ENCODE measurements at places on chromosomes 2 and 18.

DNA sequence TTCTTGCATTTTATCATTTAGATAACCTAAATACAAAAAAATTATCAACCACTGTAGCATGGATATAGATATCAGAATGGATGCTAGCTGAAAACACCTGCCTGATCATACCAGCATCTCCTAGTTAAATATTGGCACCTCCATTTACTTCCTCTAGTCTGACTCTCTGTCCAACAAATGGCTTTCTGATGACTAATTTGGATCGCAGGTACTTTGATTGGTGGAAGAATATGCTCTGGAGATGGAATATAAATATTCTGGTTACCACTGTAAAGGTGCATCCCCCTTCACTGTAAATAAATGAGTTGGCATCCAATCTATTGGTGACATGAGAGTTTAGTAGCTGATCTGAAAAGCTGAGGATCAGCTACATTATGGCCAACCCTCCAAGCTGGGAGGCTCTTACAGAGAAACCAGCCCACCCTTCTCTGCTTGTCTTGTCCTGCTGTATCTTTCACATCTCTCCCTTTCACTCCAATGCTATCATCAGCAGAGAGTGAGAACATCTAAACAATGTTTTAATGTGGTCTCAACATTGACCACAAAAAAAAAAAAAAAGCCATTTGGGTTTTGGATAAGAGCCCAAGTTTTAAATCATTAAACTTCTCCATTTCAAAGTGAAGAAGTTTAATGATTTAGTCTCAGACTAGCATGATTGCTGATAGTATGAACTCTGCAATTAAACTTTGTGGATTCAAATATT is 90.5 kb downstream of the PMAIP1 start:
- no peak for DNase-seq

GRCh38 chr18:45173799-45174519 is 441.3 kb upstream of the SLC14A2 start:
- DNase-seq: no peak

- no peak for DNase-seq
These were observed 40.6 kb downstream of the ASAP2 start for GRCh38 chr2:9247177-9247576.

- no peak for DNase-seq
These were observed 16.9 kb upstream of the RHBDD1 start for GRCh38 chr2:226818930-226819329.

- DNase-seq: no peak
These were observed 61.5 kb upstream of the FAM98A start for GRCh38 chr2:33660416-33661123.

- no peak for DNase-seq
These were observed 13.7 kb downstream of the DOCK10 start for GRCh38 chr2:225028572-225028971.

All from GM06990 (cell line).